Substantia nigra (tissue), 51 donors: ENCODE measurements at places on chromosomes 6 and 20.

DNA sequence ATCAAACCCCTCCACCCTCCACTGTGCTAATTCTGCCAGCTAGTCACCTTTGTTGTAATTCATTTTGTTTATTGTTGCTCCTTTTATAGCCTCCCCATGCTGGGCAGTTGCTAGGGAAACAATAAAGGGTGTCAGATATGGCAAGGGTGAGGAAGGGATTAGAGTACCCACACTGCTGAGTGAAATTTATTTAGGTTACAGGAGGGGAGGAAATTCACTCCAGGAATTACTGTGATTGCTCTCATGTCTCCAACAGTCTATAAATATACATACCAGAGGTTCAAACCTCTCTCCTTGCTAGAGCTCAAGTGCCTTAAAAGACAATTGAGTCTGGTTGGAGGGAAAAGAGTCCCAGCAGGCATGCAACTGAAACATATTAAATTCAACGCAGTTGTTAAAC, 90.6 kb upstream of the ADGRF1 start:
- DNase-seq = no peak

- no peak for DNase-seq
These were observed 1302.1 kb upstream of the GJE1 start for GRCh38 chr6:140830666-140831065.

DNA sequence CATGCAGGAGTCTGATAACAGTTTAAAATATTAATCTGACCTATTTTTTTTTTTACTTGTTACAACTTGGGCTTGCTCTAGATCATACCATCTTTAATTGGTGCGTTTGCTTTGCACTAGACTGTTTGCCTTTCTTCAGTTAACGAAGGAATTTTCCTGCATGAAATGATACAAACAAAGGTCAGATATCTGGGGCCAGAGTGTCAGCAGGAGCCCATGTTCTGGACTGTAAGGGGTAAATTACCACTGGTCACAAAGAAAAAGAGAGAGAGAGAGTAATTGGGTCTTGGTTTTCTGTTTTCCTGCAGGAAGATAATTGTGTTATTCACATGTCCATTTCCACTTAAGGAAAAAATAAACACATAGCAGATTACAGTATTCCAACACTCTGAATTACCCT, 399.4 kb upstream of the MARCKS start:
- DNase-seq = no peak

GRCh38 chr6:158780246-158780884, 38.8 kb downstream of the EZR start:
- DNase-seq = no peak

- no peak for DNase-seq
These were observed 97.9 kb downstream of the LRRC1 start for GRCh38 chr6:53892707-53893106.

GRCh38 chr20:1033751-1034414, 31.8 kb upstream of the RSPO4 start:
- DNase-seq = no peak

- no peak for DNase-seq
These were observed 15.5 kb downstream of the CYP39A1 start for GRCh38 chr6:46637145-46637544.

DNA sequence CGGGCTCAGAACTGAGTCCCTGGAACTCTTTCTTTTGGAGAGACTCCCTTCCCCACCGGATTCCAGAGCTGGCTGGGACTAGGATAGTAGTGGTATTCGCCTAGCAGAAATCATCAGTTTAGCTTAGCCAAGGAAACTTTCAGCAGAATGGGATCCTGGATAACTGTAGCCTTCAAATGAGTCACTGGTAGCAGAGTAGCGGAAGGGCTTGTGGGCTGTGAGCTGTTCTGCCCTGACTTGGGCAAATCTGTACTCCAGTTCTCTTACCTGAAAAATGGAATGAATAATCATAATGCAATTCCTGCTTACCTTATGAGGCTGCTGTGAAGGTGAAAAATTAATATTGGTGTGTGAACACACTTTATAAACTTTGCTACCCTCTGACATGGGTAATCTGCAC, 244.3 kb upstream of the CHD6 start:
- DNase-seq = no peak

DNA sequence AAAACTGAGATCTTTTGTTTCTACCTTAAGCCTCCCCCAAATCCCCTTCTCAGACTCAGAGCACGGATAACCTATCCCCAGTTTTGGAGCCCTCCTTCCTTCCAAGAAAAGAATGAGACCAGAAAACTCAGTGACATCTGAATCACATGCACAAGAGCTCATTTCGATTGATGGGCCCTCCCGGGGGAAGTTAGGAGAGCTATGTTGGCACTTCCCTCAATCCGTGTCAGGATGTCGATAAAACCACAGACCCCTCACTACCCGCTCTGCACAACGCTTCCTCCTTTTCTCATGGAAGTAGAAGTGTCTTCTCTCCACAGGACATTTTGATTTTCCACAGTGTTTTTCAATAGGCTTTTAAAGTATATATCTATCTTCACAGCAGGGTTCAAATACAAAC, 332.4 kb downstream of the HACE1 start:
- DNase-seq = peak; percentile 11

DNA sequence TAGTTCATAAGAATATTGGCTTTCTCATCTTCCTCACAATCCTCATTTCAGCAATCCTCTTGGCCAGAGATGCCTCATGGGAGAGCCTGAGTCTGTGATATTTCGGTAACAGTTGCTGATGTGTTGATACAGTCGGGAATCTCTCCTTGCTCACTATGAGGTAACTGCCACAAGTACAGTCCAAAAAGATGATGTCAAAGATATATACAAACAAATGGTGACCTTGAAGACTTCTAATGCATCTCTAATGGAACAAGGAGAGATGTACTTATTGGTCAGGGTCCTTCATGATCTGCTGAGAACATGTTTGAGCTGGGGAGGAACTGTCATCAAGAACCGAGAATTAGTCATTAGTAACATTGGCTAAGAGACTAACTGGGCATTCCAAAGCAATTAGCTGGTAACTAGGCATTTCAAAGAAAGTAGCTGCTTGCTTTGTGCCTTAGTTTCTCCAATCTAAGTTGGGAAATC, 56.1 kb downstream of the FILIP1 start:
- no peak for DNase-seq

GRCh38 chr6:40419946-40420728, 167.0 kb downstream of the LRFN2 start:
- DNase-seq = no peak

- DNase-seq = peak; percentile 56
These were observed 483 bp downstream of the NCOA6 start for GRCh38 chr20:34824806-34825529.

DNA sequence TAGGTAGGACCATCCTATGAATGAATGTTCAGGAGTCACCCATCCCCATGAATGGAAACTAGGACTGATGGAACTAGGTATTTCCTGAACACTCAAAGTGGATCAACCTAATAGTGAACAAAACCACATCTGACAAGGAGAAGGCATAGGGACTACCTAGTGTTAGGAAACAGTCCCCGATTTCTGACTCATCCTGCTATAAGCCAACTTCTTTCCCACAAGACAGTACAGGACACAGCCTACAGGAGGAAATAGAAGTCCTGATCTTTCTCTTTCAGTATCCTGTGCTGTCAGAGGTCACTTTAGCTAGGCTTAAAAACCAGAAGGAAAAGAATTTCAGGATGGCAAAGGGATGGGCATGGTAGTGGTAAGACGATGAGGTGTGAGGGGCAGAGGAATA, 19.5 kb upstream of the GMDS start:
- no peak for DNase-seq

DNA sequence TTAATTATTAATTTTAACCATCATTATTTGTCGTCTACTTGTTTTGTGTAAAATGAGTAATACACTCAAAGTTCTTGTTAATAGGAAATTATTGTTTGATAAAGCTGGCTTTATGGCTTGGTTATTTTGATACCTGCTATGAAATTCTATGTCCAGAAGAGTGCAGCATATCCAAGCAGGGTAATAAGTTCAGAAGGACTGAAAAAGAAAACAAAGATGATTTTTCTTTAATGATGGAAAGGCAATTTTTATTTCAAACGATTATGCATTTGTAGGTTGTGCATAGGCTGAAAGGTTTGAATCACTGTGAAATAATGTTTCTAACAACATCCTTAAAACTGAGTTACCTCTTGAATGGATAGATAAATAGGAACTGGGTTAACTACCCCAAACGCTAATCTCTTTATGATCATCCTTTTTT, 1.4 kb upstream of the MAN1A1 start:
- no peak for DNase-seq

GRCh38 chr20:50436052-50436656, 74.0 kb upstream of the PTPN1 start:
- DNase-seq = no peak

DNA sequence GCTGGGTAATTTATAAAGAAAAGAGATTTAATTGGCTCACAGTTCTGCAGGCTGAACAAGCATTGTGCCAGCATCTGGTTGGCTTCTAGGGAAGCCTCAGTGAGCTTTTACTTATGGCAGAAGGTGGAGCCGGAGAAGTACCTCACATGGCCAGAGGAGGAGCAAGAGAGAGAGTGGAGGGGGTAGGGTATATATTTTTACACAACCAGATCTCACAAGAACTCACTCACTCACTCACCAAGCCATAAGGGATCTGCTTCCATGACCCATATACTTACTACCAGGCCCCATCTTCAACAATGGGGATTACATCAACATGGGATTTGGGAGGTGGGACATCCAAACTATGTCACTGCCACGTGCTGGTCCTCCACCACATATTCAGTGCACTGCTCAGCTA, 152.6 kb upstream of the PRND start:
- no peak for DNase-seq

- DNase-seq = no peak
These were observed 223.3 kb downstream of the TMEM242 start for GRCh38 chr6:157099912-157100593.
